ENCODE measurements at places on chromosomes 11 and 22.

- DNase-seq: no peak
Observed at GRCh38 chr11:92432515-92432914, 207.9 kb downstream of the FAT3 start.

- DNase-seq: peak; percentile 96
Observed at GRCh38 chr11:91947215-91947820, 277.3 kb upstream of the FAT3 start.

DNA sequence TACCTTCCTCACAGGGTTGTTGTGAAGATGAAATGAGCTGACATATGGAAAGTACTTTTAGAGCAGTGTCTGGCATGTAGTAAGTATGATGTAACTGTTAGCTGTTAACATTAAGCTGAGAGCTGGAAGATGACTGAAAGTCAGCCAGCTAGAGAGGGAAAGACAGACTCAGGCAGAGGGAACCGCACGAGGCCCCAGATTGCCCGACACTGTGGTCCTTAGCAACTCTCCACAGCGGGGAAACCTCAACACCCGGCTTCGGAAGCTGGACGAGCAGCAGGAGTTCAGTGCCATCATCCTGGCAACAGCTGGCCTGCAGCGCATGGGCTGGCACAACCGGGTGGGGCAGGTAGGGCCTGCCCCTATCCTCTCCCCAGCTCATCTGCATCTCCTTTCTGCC, 6.5 kb downstream of the HMBS start:
- no peak for DNase-seq

DNA sequence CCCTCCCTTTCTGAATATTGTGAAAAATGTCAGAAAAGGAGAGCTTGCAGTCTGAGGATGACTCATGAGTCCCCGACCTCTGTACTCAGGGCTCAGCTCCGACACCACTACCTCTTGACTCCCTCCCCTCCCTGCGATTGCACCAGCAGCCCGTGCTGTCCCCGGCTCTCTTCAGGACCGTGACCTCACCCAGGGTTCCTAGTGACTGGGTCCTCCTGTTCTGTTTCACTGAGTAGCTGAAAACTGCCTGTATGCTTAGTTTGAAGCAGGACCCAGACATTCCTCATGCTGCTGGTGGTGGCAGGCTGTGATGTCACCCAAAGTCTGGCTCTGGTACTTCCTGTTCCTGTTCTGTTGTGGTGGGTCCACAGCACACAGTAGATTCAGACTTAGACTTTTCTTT, 11.7 kb downstream of the PHRF1 start:
- DNase-seq: no peak

DNA sequence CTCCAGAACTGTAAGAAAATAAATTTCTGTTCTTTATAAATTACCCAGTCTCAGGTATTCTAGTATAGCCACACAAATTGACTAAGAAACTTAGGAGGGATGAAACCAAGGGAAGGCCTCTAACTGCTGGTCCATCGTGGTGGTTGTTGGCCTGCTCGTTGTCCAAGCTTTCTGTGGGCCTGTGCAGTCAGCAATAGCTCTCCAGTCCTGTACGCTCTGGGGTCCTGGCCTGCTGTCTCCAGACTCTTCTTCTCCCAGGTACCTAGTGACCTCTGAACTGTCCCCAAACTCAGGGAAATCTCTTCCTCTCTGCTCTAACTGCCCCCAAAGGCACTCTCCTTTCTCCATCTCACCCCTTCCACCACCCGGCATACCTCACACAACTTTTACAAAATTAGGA, 5.7 kb upstream of the VSIG10L2 start:
- DNase-seq: no peak

GRCh38 chr11:134944986-134945385, 532.9 kb upstream of the B3GAT1 start:
- no peak for DNase-seq

- no peak for DNase-seq
Observed at GRCh38 chr11:32529994-32530588, 53.5 kb upstream of the EIF3M start.

GRCh38 chr11:2794046-2794967, 91.3 kb downstream of the CDKN1C start:
- DNase-seq: no peak

DNA sequence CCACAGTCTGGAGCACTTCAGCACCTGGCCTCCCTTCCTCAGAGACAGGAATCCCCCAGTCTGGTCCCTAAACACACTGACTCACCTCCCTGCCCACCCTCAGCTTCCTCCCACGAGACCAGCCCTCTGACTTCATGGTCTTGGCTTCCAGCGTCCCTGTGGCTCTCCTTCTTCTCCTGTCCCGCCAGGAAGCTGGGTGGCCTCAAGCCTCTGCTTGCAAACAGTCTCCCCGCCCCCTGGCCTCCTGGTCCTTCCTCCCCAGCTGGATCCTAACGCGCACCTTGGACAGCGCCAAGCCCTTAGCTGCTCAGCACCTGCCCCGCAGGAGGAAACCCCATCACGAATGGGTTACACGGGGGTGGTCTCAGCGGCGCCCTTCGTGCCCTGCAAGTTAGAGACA, 4.5 kb downstream of the NCF4 start:
- no peak for DNase-seq

- no peak for DNase-seq
Observed at GRCh38 chr11:11178671-11179638, 174.1 kb downstream of the CSNK2A3 start.

DNA sequence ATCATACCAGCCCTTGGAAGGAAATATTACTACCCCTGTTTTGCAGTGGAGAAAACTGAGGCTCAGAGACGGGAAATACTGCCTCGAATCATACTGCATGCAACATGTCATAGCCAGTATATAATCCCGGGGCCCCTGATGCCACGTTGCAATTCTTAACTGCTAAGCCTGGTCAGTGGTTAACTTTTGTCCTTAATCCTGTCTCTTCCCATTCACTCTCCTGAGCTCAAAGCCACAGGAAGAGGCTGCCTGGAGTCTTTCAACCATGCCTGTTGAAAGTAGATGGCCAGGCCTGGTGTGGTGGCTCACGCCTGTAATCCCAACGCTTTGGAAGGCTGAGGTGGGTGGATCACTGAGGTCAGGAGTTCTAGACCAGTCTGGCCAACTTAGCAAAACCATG, 166.6 kb downstream of the MIAT start:
- no peak for DNase-seq

DNA sequence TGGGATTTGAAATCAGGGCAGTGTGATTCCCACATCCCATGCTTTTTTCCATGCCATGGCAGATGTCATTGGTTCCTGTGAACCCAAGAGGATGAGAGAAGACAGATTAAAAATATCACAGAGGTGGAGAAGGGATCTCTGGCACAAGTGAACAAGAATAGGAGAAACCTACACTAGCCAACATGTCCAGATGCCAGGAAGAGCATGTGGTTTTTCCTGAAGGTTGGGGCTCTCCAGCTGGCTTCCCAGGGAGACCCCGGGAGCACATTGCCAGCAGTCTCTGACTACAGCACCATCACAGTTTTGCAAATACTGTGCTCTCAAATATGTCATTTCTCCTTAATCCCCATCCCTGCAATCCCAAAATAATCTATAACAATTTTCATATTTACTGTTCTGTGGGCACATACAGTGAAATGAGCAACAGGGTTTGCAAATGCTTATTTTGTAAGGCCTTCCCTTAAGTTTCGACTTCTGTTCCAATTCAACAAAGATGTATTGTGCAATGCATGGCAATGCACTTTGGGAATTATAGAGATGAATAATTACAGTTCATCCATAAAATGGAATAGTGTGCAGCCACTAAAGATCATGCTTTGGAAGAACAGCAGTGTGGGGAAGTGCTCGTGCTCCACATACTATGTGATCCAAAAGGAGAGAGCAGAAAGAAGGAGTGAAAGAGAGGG, 4.8 kb downstream of the ANKK1 start:
- no peak for DNase-seq

DNA sequence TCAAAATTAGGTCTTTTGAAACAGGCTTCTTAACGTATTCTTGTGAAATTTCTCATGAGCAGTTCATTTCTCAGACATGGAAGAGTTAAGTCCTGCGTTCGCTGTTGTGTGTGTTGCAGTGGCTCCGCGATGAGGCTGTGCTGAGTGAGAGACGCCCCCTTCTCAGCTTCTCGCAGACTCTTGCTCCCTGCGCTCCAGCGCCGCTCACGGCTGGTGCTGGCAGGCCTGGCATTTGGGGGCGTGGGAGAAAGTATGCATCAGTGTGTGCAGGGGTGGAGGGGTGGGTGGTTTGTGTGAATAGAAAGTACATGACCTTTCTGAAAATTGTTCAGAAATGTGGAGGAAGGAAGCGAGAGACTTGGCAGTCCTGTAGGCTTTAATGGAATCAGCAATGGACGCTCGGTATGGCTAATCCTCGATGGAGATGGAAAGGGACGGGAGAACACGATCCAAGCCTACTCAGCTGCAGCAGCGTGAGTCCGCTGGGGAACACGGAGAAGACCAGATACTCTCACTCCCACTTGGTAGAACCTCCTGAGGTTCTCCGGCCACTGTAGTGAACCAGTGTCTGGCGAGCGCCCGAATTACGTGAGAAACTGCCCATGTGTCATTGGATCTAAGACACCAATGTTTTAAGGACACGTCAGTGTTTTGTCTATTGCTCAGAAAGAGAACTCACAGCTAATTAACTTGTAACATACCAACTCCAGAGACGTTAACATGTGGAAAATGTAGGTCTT, 5.9 kb downstream of the TAB1 start:
- no peak for DNase-seq

DNA sequence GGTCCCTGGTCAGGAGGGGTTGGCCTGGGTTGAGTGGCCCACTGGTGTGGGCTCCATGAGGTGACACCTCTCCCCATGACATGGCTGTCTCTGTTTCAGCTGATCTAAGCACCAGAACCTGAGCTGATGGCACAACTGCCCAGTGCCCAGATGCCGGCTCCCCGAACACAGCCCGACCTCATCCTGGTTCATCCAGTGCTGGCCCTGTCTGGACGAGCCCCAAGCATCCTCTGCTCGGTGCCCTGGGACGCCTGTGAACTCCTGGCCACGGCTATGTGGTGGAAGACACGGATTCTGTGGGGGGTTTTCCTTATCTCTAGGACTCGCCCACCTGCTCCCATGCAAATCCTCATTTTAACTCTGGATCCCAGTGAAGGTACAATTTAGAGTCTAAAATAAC, 389.2 kb downstream of the SHANK2 start:
- DNase-seq: no peak

GRCh38 chr11:76810151-76810853, 27.1 kb downstream of the TSKU start:
- DNase-seq: no peak

DNA sequence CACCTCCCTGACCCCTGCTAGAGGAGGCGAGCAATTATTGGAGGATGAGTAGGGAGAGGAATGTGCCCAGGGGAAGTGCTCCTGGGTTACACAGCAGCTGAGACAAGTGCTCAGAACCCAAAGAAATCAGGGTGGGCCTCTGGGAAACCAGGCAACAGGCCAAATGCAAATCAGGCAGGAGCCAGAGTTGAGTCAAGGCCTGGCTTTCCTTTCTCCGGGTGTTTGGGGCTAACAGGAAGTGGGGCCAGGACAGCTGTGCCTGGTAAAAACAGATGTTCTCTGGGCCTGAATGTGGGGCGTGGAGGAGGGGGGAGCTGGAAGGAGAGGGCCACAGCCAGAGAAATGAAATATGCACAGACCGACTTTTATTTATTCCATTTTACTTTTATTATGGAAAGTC, 22.0 kb downstream of the MFNG start:
- no peak for DNase-seq

- no peak for DNase-seq
Observed at GRCh38 chr11:134763030-134763388, 351.0 kb upstream of the B3GAT1 start.

GRCh38 chr11:72627594-72628281, 46.5 kb downstream of the PDE2A start:
- DNase-seq: no peak

DNA sequence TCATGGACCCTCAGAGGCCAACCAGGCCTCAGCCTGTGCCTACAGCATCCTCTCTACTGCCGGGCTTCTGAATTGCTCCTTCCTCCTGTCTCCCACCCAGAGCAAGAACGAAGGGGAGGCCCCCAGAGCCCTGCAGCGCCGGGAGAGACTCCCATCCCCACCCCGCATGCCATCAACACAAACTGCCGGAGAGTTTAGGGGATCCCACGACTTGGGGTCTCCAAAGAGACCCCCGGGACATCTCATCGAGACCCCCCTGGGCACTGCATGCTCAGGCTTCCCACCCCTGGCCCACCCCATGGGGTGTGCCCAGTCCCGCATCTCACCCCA, 8.3 kb upstream of the CD81 start:
- no peak for DNase-seq

DNA sequence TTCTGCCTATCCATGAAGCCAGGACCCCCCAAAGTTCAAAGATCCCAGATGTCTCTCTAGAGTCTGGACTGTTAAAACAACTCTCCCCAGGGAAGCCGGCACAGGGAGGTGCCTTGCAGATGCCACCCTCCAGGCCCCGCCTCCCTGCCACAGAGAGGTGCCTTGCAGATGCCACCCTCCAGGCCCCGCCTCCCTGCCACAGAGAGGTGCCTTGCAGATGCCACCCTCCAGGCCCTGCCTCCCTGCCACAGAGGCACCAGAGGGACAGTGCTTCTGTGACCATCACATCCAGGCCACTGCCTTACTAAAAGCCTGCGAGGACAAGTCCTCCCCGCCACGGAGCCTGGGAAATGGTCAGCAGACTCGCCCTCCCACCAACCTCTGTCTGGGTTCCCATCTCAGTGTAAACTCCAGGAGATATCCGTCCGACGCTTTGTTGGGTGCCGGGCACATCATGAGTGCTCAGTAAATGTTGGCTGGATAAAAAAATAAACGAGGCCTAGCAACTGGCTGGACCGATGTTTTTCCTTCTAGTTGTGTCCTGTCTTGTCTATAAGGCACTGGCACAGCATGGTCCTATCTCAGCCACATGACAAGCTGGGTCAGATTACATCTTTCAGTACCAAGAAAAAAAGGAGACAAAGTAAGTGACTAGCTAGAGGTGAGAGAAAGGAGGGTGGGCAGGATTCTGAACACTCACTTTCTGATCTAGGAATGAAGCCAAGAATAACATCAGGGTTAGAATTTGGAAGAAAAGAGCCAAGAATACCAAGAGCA, 91.2 kb upstream of the CSNK2A3 start:
- DNase-seq: no peak

DNA sequence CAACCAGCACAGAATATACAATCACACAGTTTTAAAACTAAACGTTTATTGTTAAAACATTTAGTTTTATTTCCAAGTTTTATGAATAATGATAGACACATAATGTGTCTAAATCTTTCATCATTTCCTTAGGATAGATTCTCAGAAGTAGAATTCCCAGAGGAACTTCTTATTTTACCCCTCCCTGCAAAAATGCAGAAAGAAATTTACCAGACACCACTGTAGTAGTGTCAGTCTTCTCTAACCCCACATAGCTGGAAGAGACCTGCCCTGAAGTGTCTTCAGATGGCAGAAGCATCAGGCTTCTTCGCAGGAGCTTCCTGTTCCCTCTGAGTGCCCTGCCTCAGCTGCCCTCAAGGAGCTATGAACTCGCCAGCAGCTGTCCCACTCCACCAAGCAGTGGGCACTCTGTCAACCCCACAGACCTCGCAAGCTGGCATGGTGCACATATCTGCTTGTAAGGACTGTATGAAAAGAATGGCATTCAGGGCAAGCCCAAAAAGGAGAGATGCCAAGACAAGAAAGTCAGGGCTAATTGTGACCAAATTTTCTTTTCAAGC, 28.5 kb upstream of the PAK1 start:
- no peak for DNase-seq
